ENCODE measurements at places on chromosomes 7 and 10.

- DNase-seq: peak; percentile 86
Measured at GRCh38 chr7:2099048-2099957, 133.4 kb downstream of the MAD1L1 start.

GRCh38 chr10:95831515-95831914, 75.6 kb downstream of the ENTPD1 start:
- DNase-seq: no peak

- DNase-seq: peak; percentile 24
Measured at GRCh38 chr7:143049362-143049761, 2.8 kb upstream of the OR6V1 start.

GRCh38 chr7:43490016-43490415, 92.9 kb upstream of the STK17A start:
- no peak for DNase-seq

DNA sequence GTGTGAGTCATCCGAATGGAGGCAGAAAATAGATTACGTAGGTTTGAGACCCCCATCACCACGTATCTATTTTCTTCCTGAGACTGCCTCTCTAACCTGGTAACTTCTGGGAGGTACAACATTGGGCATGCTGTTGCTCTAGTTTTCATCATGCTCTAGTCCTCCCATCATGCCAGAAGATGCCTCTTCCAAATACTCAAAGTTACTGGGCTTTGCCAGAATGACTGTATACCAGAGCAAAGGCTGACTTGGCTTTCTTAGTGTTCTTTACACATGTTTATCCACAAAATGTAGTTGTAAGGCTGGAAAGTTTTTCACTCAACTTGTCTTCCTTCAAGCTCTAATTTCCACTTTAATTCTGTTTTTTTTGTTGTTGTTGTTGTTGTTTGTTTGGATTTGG, 370.5 kb downstream of the MDFIC start:
- DNase-seq: no peak

- DNase-seq: peak; percentile 74
Measured at GRCh38 chr7:16695621-16696237, 49.7 kb downstream of the BZW2 start.

DNA sequence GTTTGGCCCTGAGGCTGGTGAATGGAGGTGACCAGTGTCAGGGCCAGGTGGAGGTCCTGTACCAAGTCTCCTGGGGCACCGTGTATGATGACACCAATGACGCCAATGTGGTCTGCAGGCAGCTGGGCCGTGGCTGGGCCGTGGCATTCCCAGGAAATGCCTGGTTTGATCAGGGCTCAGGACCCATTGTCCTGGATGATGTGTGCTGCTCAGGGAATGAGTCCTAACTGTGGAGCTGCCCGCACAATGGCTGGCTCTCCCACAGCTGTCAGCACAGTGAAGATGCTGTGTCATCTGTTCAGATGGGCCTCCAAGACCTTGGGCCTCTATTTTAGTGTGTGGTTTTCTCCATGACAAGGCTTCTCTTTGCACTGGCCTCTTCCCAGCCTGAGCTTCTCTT, 64.0 kb downstream of the DMBT1 start:
- no peak for DNase-seq

- DNase-seq: peak; percentile 55
Measured at GRCh38 chr10:103666087-103666761, 172.7 kb downstream of the NEURL1 start.

DNA sequence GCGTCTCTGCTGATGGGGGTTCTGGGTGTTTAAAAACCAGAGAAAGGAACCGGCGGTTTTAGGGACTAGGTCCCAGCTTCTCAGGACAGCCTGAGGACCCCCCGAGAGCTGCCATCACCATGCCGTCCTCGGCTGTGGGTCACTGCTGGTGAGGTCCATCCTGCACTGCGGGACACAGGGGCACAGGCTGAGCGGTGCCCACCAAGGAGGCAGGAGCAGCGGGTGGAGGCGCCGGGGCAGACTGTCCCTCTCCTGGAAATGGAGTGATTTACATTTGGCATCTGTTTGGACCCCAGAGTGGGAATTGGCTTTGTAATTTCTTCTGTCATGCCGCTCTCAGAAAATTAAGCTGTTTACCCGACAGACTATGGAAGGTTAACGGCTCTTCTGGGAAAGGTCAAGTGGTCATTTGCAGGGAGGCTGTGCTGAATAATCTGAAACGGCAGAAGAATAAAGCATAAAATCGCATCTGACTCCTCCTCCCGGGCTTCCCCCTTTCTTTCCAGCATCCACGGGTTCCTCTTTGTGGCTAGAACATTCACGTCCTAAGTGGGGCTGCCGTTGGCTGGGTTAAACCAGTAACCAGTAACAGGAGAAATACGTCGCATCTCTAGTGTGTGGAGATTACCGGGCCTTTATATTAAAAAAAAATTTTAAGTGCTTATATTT, 31.7 kb downstream of the LHPP start:
- DNase-seq: no peak

DNA sequence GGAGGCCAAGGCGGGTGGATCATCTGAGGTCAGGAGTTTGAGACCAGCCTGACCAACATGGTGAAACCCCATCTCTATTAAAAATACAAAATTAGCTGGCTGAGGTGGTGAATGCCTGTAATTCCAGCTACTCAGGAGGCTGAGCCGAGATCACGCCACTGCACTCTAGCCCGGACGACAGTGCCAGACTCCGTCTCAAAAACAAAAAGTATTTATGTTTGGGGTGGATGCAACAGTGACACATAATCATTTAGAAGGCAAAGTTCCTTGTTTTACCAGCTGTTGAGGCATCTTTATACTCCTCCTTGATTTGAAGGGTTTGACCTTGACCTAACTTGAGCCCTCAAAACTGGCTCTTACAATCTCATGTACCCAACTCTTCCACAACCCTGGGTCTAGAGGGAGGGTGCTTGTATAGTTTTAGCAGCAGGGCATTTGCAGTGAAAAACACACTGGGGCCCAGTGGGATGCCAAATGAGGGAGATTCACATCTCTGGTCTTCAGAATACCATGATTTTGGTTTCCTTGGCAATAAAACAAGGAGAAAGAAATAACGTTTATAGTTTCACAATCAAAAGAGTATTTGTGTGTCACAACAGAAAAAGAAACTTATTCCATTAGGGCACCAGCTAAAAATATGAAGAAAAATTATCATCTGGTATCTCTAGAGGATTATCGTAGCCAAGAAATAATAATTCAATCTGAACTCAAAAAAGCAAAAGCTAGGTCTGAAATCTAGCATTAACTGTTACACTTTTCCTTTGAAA, 14.2 kb upstream of the TMEM254 start:
- peak; percentile 11 for DNase-seq
